Epithelial cell of proximal tubule (primary cell): ENCODE measurements at places on chromosomes 12 and 14. TPM values are rescaled to one million over a fixed set of nuclear protein-coding genes. Genes with fewer than 3 reads are reported as not detected.

DNA sequence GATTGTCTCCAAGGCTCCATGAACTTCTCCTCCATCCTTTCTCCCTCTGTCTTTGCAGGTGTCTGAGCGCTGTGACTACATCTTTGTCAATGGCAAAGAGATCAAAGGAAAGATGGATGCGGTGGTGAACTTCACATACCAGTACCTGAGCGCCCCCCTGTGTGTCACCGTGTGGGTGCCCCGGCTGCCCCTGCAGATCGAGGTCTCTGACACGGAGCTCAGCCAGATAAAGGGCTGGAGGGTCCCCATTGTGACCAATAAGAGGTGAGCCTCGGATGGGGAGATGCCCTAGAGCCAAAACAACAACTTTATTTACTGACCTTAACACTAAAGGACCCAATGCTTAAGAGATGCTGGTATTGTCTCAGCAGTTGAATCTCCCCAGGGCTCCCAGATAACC, 130.0 kb downstream of the SLC15A4 start:
- no peak for DNase-seq

GRCh38 chr14:54481695-54482094, 7.1 kb downstream of the GMFB start:
- DNase-seq: no peak

The GNG2 gene
- total RNA-seq: 1.8 and 2.5 TPM in 2 replicates

DNA sequence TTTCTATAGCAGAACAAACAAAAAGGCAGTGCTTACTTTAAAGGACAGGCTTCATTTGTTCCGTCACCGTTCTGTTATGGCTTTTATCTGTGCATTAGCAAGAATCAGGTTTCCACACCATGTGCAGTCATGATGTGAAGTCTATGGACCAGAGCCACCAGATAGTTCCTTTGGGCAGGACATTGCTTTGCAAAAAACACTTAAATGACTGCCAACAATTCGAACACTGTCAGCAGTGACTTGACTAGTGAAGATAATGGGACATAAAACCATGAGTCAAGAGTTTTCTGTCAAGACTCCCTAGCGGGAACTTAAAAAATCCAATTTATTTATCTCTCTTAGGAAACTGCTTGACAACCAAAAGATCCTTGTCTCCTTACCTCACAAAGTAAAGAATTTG, 80.3 kb downstream of the NKX2-1 start:
- DNase-seq: no peak

The BEST3 gene
- total RNA-seq: 2.2 and 2.5 TPM in 2 replicates

- DNase-seq: no peak
Observed at GRCh38 chr14:103688906-103689902, 26.0 kb downstream of the XRCC3 start.

DNA sequence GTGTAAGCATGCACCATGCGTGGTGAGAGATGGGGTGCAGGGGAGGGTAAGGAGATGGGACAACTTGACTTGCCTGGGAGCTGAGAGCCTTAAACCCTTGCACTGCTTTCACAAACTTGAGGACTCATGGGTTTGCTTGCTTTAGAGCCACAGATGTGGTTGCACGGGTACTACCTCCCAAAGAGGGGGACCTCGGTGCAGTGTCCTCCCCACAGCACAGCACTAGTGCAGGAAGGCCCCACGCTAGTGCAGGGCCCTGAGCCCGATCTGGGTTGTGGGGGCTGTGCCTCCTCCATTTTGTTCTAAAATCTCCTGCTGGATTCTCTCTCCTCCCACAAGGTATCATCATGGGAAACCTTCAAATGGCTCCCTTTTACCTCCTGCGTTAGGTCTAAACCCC, 11.2 kb downstream of the KRT72 start:
- DNase-seq: no peak

GRCh38 chr12:115062741-115063140, 378.8 kb upstream of the TBX3 start:
- no peak for DNase-seq
